ENCODE measurements at places on chromosomes 3 and 15.

DNA sequence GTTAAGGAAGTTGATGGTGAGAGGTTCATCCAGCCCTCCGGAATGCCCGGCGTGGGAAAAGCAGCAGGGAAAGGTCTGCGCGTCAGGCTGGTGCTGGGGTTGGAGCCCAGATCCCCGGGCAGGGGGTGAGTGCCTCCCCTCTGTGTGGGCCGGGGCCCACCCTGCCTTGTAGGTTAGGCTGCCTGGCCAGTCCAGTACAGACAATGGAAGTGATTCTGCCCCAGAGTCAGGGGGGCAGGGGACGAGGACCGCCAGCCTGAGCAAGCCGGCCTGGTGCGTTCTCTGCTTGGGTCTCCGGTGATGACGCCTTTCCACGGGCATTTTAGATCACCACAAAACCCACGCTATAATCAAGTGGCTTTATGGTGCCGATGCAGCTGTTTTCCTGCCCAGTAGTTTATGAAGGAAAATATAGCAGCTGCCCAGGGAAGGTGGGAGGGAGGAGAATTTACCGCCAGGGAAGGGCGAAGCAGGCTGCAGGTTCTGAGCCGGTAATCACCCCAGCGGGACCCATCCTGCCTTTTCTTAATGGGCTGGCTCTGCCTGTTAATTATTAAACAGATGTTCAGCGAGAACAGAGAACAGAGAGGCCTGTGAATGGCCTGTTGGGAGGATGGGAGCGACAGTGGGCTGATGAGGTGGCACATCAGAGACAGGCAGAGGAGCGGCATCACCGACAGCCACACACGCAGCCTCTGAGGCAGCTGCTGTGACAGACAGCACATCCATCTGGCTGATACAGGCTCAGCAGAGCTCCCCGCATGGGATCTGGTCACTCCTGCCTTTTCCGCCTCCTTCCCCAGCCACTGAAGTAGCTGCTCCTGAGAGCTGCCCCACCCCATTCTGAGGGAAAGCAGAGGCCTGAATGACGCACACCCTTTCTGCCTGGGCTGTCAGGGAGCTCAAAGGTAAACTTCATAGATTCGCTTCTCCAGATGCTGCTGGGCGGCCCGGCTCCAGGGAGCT, 35.2 kb downstream of the BDH1 start:
- no peak for DNase-seq

- DNase-seq, result no peak
Measured at GRCh38 chr3:155296413-155296812, 2.9 kb upstream of the STRIT1 start.

GRCh38 chr3:70049761-70050160, 50.2 kb downstream of the SAMMSON start:
- no peak for DNase-seq

DNA sequence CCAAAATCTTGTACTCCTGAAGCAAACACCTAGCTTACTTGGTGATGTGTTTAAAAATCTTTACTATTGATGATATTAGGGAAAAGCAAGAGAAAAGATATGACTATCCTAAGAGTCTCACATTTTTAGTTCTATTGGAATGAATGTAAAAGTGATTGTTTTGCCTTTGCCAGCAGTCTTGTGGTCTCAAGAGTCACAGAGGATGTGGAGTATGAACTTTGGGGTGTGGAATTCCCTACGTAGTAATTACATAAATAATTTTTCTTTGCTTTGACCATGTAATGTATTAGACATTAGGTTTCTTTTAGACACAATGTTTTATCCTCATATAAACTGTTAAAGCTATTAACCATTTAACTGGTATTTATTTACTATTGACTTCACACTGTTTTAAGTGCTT, 387.6 kb downstream of the NAALADL2 start:
- DNase-seq, result no peak

- DNase-seq, result no peak
Measured at GRCh38 chr15:76070192-76070591, 10.4 kb downstream of the TMEM266 start.

GRCh38 chr15:33074942-33075341, 119.6 kb downstream of the FMN1 start:
- DNase-seq, result no peak

- DNase-seq, result no peak
Measured at GRCh38 chr15:72406936-72407335, 8.8 kb downstream of the TMEM202 start.

DNA sequence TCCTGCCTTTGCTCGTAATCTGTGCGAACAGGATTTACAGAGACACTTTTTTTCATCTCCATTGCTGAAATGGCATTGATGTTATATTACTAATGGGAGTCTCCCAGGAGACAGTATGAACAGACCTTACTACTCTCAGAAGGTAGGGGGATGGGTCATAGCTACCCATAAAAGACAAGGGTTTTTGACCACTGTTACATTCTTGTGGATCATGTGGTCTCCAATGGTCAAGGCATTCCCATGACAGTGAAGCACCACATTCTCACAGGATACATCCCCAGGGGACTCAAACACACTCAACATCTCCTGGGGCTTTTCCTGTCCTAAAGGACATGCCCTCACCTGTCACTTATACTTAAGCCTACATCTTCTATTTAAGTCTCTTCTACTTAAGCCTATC, 40.8 kb downstream of the MKRN3 start:
- DNase-seq, result no peak

GRCh38 chr3:117746066-117746465, 1036.5 kb downstream of the TUSC7 start:
- no peak for DNase-seq

DNA sequence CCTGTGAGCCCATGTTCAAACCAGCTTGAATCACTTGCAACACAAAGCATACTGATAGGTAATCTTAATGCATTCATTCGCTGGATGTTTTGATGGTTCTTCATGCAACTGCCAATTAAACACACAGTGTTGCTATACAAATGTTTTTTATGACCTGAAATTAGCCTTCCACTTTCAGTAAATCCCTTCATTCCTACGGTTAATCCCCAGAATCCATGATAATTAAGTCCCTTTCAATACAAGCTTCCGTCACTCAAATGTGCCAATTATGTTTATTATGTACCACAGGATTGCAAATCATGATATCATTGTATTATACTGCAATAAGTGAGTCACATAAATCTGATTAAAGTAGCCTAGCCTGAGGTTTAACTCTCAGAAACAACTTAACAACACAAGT, 14.5 kb upstream of the LYZL4 start:
- DNase-seq, result no peak

DNA sequence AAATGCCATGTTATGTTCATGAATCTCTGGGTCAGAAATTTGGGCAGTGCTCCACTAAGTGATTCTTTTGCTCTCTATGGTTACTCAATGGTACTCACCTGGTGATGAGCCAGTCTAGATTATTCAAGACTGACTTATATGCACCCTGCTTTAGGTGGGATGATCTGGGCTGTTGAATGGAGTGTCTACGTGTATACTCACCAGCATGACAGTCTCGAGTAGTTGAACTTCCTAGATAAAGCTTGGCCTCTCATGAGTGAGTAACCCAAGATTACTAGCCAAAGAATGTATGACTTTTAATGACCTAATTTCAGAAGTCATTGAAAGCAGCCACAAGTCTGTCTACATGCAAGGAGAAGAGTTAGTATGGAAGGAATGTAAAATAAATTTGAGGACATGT, 77.5 kb upstream of the CADM2 start:
- no peak for DNase-seq

DNA sequence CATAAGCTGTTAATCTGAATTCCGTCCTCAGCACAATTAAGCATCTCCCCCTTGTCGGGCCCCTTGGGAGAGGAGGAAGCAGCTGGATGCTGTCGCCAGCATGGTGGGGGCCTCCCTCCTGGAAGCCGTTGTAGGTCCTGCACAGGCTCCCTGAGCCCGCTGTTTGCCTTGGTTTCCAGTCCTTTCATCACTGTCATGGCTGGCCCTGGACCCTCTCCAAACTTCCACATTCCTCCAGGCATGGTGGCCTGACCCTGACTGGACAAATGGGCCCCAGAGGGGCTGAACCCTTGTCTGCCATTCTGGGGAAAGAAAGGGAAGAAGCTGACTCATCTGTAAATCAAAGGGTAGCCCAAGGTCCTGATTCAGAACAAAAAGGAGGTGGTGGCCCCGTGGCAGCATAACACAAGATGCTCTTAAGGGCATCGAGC, 300.5 kb upstream of the LRRFIP2 start:
- no peak for DNase-seq
